KG1 (cell line): ENCODE measurements at places on chromosomes 12 and 14.

- DNase-seq: no peak
These were observed 22.9 kb upstream of the VPS37B start for GRCh38 chr12:122918827-122919226.

- no peak for DNase-seq
These were observed 60.0 kb downstream of the CCNK start for GRCh38 chr14:99541211-99541610.

- DNase-seq: no peak
These were observed 79.4 kb downstream of the ST8SIA1 start for GRCh38 chr12:22255097-22255496.

- DNase-seq: no peak
These were observed 67.1 kb downstream of the CRACR2A start for GRCh38 chr12:3685830-3686229.

GRCh38 chr12:102633981-102634605 is 153.7 kb upstream of the IGF1 start:
- no peak for DNase-seq

DNA sequence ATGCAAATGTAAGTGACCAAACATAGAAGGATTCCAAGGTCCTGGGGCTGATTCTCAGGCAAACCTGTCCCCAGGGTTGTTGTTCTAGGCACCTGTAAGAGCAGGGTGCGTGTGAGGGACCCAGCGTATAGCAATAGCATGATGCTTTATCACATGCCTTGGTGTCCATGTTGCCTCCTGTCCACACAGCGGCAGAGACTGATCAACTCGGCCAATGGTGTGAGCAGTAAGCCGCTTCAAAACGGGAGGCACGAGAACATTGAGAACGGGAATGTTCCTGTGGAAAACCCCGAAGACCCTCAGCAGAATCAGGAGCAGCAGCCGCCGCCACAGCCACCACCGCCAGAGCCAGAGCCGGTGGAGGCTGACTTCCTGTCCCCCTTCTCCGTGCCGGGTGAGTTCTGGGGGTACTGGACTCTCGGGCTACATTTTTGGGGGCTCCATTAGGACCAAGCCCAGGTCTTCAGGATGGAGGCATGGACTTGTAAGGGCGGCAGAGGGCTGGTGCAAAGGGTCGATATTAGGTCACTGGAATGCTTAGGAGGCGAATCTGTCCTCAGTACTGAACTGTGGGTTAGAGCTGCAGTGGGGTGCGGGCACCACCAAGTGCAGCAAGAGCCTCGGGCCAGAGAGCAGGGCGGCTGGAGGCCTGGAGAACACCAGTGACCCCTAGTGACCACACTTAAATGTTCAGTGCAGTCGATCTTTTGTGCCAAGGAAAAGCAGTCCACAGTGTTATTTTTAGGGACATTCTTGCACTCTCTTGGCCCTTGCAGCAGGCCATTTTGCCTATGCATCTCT is 57.2 kb upstream of the RIN3 start:
- no peak for DNase-seq

DNA sequence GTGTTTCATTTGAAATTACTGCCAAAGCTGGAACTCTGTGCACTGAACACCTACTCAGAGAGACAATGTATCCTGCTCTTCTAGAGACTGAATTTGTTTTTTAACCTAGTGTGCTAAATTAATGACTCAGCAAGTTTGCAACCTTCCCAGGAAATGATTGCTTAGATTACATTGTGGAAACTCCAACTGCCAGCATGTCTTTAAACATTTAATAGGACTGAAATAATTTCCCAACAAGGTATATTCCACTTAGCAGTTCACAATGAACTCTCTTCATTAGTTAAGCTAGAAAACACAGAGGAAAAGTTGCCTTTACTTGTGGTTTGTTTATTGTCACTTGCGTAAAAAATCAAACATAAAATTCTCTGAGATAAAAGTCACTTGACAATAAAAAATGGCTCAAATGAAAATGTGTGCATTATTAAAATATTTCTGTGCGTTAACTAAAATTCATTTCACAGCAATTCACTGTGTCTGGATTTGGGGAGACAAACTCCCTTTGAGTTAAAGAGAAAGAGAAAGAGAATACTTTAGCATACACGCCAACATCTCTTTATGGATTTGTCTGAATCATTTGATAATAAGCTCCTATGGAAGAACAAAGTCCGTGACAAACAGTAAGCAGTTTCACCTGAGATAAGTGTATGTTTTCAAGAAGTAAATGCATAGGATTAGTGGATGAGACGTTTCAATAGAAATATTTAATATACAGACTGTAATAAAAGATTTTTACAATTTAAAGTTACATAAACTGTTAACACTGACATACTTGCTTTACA is 284.0 kb downstream of the PRKD1 start:
- DNase-seq: no peak

- no peak for DNase-seq
These were observed 13.9 kb downstream of the DNM1L start for GRCh38 chr12:32693036-32693435.

DNA sequence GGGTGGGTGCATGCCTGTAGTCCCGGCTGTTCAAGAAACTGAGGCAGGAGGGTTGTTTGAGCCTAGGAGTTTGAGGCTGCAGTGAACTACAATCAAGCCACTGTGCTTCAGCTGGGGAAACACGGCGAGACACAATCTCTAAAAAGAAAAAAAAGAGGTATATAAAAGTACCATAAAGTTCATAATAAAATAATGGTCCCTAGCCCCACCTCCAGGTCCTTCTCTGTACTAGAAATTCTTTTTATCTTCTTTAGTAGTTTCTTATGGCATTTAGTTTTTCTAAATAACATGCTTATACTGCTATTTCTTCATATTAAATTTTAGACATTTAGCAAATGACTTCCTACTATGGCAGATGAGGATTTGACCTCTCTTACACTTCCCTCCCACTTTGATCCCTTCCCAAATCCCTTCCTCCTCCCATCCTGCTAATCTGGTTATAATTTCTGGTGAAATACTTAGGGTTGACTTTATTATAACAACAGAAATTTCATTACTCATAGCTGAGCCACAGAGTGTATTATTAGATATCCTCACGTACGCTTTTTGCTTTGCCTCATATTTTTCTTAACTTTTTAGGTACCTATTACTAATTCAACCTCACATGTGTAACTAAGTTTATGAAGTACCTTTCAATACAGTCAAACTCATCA is 94.7 kb downstream of the SLC41A2 start:
- DNase-seq: no peak

GRCh38 chr14:102931580-102932285 is 9.3 kb downstream of the AMN start:
- DNase-seq: no peak
